AML-193 (cell line): ENCODE measurements at places on chromosomes 3 and 15.

DNA sequence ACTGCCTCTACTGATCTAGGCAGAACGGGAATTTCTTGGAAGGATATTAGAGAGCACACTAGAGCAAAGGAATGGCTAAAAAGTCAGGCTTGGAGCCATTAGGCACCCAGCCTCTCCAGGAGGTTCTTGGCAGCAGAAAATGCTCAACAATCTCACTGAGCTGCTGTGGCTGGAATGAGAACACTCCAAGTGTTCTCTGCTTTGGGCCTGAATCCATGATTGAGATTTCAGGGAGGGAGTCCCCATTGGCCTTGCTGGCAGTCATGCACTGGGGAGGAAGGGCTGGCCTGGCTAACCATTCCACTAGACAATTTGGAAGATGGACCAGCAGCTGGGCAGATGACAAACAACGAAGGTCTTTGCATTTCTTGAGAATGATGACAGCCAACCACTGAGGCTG lies 362.6 kb downstream of the SHQ1 start:
- DNase-seq = no peak

DNA sequence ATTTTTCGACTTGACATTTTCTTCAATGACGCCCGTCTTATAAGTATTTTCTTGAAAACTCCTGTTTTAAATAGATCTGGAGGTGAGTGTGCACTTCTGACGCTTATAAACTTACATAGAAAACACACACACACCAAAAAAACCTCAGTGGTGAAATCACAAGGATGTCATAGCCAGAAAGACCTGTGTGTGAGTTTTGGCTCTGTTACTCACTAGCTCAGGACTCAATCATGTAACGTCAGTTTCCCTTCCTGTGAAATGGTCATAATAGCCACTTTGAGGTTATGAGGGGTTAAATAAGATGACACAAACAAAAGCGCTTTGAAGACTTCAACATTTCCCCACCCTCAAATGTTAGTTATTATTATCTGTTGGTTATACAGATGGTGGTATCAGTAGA lies 1.8 kb downstream of the IL20RB start:
- DNase-seq = no peak

- no peak for DNase-seq
Observed at GRCh38 chr3:115381573-115381912, 234.5 kb upstream of the ZBTB20 start.

GRCh38 chr15:90435652-90436337 lies 47.8 kb downstream of the IQGAP1 start:
- DNase-seq = no peak

GRCh38 chr3:117036259-117036799 lies 326.8 kb downstream of the TUSC7 start:
- peak; percentile 93 for DNase-seq

DNA sequence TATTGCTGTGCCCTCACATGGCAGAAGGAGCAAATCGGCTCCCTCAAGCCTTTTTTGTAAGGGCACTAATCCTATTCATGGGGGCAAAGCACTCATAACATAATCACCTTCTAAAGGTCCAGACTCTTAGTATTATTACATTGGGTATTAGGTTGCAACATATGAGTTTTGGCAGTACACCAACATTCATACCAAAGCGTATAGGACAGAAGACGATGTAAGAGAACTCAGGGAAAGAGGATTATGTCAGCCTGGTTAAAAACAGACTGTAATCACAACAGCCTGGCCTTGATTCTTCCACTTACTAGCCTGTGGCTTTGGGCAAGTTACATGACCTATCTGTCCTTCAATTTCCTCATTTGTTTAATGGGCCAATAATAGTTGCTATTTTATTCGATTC lies 828.5 kb upstream of the NECTIN3 start:
- no peak for DNase-seq

GRCh38 chr3:118098827-118099226 lies 935.8 kb downstream of the IGSF11 start:
- no peak for DNase-seq

DNA sequence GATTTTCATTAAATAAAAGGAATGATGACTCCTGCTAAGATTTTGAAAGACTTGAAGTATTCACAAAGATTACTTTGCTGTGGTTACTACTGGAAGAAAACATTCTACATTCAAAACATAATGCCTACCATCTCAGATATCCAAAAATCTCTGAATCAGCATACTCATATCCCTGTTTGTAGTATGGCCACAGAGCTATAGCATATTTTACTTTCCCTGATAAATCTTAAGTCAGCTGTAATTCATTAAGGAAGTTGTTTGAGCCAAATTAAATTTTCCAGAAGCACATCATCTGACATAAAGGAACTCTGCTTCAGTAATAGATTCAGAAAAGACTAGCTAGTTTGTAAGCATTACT lies 942.0 kb downstream of the ROBO1 start:
- no peak for DNase-seq

DNA sequence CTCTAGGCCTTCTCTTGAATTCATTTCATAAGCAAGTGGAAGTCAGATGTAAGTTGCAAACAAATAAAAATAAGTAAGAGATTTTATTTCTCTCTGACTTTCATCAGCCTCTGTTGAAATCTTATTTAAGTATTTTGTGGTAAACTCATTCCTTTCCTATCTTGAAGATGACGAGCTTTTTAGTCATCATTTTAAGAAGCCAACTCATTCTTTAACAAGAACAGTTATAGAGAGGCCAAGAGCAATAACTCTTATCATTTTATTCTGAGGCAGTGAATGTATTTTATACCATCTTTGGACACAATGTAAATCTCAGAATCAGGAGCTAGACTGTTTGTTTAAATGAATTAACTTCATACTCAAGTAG lies 147.5 kb upstream of the MBNL1 start:
- DNase-seq = no peak

GRCh38 chr3:177515786-177516157 lies 318.5 kb upstream of the TBL1XR1 start:
- no peak for DNase-seq

DNA sequence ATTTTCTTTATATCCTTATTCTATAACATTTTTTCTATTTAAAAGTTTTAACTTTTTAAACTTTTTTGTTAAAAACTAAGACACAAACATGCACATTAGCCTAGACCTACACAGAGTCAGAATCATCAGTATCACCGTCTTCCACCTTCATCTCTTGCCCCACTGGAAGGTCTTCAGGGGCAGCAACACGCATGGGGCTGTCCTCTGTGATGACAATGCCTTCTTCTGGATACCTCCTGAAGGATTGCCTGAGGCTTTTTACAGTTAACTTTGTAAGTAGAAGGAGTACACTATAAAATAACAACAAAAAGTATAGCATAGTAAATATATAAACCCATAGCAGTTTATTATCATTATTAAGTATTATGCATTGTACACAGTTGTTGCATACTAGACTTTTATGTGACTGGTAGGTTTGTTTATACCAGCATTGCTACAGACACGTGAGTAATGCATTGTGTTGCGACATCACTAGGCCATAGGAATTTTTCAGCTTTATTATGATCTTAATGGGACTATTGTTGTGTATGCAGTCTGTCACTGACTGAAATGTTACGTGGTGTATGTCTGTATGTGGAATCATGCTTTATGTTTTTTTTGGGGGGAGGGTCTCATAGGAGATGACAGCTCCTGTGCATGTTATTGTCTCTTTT lies 18.2 kb downstream of the ATP1B3 start:
- peak; percentile 60 for DNase-seq

- DNase-seq = no peak
Observed at GRCh38 chr3:178359728-178360127, 176.5 kb upstream of the KCNMB2 start.

GRCh38 chr15:65629548-65629947 lies 7.8 kb downstream of the SLC24A1 start:
- DNase-seq = no peak

GRCh38 chr3:39313289-39313688 lies 16.2 kb upstream of the CCR8 start:
- no peak for DNase-seq

DNA sequence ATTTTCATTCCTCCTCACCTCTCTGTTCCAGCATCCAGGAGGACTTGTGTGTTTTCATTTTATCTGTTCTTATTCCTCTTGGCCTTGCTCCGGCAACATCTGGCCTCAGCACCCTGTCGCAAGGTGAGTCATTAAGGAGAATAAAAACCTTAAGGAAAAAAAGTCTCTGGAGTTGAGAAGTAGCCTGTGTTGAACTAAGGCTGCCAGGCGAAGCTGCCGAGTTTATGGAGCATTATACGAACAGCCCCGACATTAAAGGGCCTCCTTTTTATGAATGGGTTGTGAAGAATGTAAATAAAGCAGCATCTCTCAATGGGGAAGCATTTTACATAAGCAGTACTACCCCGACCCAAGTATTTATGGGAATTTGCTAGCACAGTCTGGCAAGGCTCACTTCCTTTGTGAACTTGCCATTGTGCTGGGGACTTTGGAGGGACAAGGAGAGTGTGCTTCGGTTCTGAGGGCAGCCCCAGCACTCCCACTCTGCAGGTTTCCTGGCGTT lies 4.7 kb downstream of the BAHD1 start:
- DNase-seq = no peak

DNA sequence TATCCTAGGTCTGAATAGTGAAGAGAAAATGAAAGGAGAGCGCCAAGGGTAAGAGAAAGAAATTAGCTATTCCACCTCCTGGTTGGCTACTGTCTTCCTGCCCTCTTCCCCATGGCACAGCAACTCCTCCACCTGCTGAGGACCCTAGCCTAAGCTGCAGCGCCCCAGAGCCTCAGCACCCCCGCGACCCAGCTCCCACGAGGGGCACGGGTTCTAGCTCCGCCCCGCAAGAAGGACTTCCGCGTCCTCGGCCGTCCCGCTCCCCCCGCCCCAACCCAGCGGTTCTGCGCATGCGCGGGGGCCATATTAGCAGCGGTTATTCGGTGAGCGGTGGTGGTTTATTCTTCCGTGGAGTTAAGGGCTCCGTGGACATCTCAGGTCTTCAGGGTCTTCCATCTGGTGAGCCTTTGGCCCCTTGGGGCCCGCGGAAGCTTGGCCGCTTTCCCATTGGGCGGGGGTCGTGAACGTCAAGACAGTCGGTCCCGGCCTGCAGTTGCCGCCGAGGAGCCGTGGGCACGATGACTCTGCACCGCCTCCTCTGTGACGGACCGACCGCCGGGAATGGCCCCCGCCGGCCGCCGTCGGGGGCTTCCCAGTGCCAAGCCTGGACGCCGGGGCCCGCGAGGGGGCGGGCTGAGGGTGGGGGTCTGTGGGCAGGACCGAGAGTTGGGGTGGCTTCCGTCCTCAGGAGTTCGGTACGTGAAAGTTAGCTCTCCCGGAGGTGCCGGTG lies at the start of gene PSMA4:
TSS of gene PSMA4 (plus strand) at position 304 of the 730 bp plus-strand sequence. CDS start 1,484 bp downstream, outside the sequence.
- DNase-seq = peak; percentile 75

- DNase-seq = no peak
Observed at GRCh38 chr3:177842743-177843734, 645.8 kb upstream of the TBL1XR1 start.

GRCh38 chr3:161510510-161511260 lies 14.1 kb downstream of the OTOL1 start:
- no peak for DNase-seq

GRCh38 chr3:187274315-187274976 lies 17.1 kb downstream of the MASP1 start:
- no peak for DNase-seq

DNA sequence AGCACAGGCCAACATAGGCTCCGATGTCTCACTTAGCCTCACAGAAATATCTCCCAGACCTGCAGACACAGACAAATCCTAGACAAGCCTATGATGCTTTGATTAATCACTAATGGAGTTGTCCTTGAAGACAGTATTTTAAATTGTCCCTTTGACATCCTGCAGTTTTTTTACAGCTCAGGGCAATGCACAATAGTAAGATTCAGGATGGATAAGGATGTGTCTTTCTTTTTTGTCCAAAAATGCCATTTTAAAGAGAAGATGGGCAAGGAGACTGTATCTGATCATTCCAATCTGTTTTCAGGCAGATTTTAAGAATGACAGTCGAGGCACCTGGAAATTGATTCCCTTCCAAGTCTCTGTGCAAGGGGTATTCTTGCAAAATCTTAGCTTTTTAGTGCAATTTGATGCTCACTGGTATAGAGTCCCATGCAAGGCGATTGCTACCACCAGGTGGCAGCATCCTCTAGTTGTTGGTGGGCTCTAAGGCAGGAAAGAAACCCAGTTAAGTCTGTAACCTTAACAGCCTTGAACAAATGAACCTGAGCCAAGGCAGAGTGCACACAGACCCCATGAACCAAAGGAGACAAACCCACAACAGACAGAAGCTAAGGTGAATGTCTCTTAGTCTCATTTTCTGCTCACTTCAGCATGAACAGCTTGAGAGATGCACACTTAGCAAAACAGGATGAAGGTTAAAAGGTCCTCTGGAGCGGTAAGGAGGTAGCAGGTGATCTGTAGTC lies 51.2 kb upstream of the MINAR1 start:
- DNase-seq = peak; percentile 56

- DNase-seq = no peak
Observed at GRCh38 chr15:68372291-68372811, 59.6 kb downstream of the ITGA11 start.

DNA sequence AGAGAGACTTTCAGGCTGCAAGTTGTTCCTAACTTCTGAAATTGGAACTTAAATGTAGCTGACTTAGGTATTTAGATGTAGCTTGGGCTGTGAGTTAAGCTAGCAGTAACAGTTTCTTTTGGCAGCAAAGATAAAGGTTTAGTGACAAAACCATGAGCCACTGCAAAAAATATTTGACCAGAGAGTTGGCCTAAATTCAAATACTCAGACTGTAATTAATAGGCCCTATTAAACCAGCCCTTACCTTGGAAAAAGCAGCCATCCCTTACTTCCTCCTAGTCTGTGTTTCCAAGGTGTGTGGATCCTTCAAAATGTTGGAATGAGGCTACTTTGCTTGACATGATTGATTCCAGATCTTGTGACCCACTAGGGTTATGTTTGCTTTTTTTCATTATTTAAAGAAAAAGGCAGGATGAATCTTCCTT lies 8.2 kb downstream of the TPM1 start:
- DNase-seq = no peak

DNA sequence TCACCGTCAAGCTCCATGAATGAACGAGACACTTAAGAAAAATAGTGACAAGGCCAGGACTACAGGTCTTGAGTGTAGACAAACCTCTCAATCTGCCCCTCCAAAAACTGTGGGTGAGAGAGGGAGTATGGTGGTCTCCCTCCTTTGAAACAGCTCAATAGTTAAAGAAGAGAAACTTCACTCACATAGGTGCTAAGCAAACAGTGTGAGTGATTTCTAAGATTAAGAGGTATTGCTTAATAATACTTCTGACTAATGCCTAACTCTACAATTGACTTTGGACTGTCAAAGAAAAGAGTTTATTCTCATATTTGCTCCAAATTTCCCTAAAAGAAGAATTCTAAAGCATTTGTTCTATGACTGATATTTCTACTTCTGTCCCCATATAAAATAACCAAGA lies 17.0 kb upstream of the TMEM108 start:
- DNase-seq = no peak

GRCh38 chr3:49199239-49199899 lies 28.0 kb downstream of the KLHDC8B start:
- DNase-seq = no peak

GRCh38 chr15:94470492-94470891 lies 239.1 kb downstream of the MCTP2 start:
- DNase-seq = no peak
